Stimulated activated CD4-positive, alpha-beta T cell treated with anti-CD3 and anti-CD28 coated beads, Interleukin-4, amount 100 ng/mL, for 1 hour (primary cell): ENCODE measurements at places on chromosomes 4 and X.

DNA sequence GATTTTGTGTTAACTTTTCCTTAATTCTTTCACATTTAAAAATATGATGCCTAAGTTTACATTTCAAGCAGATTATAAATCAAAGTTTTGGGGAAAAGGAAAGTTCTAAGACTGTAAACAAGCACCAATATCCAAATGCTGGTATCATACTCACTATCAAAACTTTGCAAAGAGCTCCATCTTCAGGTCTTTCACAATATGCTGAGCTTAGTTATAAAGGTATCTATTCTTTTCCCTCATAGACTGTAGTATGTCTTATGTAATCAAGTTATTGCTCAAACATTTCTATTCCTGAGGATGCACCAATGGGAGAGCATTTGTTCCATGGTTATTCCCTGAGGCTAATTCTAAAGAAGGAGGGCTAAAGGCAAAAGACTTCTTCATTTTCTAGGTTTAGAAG lies 207.9 kb upstream of the FAM241A start:
- DNase-seq, result no peak

GRCh38 chrX:16785247-16786138 lies 773 bp upstream of the TXLNG start:
- DNase-seq, result peak; percentile 2

GRCh38 chr4:69718396-69719271 lies 41.8 kb downstream of the SULT1B1 start:
- no peak for DNase-seq

DNA sequence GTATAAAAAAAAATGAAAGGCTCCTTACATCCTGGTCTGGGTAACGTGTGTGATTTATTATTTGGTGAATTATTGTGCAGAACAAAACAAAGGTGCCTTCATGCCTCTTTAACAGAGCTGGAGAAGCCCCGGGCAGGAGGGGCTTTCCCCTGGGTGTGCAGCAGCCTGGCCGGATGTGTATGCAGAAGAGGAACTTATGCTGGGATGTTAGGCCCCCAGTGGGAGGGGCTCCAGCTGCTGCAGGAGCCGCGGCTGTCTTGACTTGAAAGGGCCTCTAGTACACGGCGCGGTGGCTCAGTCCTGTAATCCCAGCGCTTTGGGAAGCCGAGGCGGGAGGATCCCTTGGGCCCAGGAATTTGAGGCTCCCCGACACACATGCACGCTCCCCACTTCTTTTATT lies 16.0 kb downstream of the CCNQ start:
- peak; percentile 65 for DNase-seq

DNA sequence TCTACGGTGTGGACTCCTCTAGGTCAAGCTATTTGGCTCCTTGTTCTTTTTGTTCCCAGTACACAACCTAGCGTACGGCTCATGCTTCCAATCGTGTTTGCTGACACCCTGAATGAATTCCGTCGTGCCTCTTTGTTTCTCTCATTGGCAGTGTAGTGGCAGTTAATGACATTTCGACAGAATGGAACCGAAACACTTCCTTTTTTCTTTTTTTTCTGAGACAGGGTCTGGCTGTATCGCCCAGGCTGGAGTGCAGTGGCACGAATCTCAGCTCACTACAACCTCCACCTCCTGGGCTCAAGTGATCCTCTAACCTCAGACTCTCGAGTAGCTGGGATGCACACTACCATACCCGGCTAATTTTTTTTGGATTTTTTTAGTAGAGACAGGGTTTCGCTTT lies 113.3 kb upstream of the ATP6AP2 start:
- DNase-seq, result no peak

DNA sequence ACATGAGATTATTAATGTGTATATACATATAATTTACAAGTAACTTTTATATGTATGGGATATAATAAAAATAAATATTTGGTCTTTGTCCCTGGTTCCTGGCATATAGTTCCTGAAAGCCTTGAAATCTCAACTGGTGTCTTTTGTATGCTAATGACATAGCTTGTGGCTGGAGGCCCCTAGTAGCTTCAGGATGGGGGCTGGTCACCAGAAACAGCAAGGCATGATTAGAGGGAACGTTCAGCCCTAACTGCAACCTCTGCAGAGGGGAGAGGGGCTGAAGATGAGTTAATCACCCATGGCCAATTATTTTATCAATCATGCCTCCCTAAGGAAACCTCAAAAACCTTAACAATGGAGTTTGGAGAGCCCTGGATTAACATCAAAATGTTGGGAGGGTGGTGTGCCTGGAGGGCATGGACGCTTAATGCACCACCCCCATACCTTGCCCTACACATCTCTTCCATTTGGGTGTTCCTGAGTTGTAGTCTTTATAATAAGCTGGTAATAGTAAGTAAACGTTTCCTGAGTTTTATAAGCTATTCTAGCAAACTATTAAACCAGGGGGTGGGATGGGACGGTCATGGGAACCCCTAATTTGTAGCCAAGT lies 21.3 kb downstream of the PIN4 start:
- DNase-seq, result no peak

DNA sequence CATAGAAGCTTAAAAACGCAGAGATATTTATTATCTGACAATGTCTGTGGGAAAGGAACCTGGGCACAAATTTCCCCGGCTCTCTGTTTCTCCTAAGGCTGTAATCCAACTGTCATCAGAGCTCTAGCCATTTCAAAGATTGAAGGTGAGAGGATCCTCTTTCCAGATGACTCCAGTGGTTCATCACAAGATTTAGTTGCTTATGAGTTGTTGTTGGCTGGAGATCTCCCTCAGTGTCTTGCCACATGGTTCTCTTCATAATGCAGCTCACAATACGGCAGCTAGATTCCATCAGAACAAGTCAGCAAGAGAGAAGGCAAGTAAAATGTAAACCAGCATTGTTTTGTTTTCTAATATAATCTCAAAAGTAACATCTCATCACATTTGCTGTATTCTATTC lies 369.4 kb downstream of the GASK1B start:
- no peak for DNase-seq

DNA sequence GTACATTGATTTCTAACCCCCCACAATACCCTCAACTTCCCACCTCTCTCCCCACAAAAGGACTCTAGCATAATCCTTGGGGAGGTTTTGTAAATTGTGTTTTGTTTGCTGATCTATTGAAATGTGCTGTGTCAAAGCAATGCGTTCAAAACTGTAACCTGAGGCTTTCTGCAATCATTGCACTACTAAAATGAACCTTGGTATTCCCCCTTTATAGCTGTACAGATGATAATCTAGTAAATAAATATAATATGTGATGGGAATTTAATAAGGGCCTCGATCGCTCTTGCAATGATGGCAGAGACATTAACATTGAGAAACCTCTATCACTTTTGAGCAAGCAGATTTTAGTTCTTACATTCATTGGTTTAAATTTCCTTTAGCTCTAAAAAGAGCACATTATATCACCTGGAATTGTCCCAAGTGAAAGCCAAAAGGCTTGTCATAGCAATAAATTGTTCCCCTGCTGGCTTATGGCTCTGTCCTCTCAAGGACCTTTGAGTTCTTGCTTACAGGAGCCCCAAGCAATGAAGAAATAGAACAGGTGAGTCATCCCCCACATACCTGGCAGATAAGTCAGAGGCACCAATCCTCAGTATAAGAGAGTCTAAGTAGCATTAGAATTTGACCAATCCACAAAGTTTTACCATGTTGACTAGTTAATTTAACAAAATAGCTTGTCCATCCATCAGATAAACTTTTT lies 18.4 kb upstream of the ACE2 start:
- no peak for DNase-seq

- no peak for DNase-seq
Measured at GRCh38 chr4:106695501-106696262, 327.1 kb upstream of the GIMD1 start.

GRCh38 chrX:95974096-95974470 lies 710.6 kb upstream of the DIAPH2 start:
- no peak for DNase-seq

DNA sequence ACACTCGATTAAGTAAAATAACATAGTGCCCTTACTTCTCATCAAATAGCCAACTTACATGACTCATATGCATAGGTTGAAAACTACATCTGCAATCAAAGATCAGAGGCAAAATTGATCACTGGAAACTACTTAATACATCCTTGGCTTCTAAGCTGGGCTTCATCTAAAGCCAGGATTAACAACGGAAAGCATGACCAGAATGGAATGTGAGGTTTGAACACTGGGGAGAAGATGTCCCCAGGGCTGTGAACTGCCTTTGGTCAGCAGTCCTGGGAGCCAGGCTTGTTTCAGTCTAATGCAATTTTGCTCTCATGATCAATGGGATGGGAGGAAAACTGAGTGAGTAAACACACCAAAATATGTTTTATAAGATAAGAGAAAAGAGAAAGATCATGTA lies 192.5 kb upstream of the TTC29 start:
- no peak for DNase-seq

- no peak for DNase-seq
Measured at GRCh38 chr4:116688536-116688935, 396.8 kb downstream of the TRAM1L1 start.

- no peak for DNase-seq
Measured at GRCh38 chr4:26330186-26330787, 9.5 kb downstream of the RBPJ start.

- no peak for DNase-seq
Measured at GRCh38 chr4:6074758-6075157, 56.5 kb upstream of the C4orf50 start.

DNA sequence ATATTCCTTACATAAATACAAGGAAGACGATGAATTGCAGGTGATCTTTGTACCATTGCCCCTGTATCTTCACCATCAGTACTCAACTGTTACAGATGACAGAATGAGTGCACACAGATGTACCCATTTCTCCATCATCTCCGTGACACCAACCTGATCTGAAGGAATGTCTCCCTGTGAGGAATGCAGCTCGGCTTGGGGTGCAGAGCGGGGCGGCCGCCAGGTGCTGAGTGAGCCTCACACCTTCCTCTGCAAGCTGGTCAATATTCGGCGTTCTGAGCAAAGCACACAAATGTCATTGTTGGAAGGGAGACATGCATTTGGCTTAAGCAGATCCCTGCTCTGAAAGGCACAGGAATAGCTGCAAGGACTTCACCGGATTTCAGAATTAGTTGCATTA lies 7.4 kb downstream of the ARSD start:
- DNase-seq, result no peak

DNA sequence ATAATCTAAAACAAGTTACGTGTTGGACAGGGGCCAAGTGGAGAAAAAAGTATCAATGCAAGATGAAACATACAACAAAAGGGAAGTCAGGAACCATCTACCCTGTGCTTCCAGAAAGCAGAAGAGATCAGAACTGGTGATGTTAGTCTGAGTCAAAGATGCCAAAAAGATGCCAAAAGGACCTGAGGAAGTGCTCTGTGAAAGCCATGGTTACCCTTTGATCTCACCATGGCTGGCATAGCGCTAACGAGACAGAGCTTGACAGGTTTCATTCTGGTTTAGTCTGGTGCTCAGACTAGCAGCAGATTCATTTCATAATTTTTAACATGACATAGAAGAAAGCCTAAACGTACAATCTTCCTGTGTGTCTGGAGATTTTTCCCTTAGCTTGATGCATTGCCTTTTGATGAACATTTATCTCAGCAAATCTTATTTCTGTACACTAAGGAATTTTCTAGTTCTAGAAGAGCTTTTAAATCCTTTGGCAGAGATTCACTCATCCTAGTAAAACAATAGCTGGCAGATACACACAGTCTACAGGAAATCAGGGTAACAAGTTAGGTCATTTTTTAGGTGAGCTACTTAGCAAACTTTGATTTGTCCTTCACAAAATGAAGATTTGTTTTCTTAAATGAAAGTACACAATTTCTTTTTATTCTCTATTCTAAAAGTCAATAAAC lies 87.7 kb downstream of the COL25A1 start:
- DNase-seq, result no peak

GRCh38 chr4:85650908-85651307 lies 176.0 kb downstream of the ARHGAP24 start:
- DNase-seq, result no peak

GRCh38 chr4:105162123-105162796 lies 15.6 kb downstream of the TET2 start:
- DNase-seq, result no peak

GRCh38 chr4:7970361-7970946 lies 30.8 kb upstream of the AFAP1 start:
- DNase-seq, result no peak

DNA sequence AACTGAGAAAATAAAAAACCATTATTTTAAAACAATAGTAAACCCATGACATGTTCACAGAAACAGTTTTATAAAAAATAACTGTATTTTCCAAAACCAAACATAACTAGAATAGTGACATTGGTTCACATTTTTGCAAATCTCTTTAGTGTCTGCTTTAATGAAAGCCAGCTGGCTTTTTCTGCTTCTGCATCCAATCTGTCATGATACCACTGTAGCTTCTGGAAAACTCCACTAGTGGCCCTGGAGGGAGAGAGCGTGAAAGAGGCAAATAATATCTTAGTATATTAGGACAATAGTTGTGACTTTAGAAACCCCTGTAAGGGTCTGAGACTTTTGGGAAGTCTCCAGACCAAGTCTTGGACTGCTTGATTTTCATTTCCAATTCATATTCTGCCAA lies 31.1 kb downstream of the FGFBP1 start:
- DNase-seq, result no peak

- no peak for DNase-seq
Measured at GRCh38 chr4:157973297-157973696, 199.5 kb downstream of the GASK1B start.

- DNase-seq, result no peak
Measured at GRCh38 chrX:76220856-76221255, 48.0 kb downstream of the PBDC1 start.
